ENCODE measurements at places on chromosomes 1 and 21. TPM values are rescaled to one million over a fixed set of nuclear protein-coding genes. Genes with fewer than 3 reads are reported as not detected.

DNA sequence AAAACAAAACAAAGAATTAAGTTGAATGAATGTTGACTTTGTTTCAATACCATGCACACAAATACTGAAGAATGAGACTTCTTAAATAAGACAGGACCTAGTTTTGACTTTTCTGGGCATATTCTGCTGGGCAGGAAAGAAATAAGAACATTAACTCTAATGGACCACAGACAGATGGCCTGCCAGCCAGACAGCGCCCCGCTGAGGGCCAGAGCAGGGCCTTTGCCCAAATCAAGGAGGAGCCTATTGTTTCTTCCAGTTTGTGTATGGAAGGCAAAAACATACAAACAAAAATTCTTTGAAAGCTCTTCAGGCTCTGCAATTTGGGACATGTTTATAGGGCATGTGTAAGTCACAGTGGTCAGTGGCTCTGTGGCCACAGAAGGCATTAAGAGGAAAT lies 44.4 kb upstream of the KIF26B start:
- DNase-seq: no peak

The KRTAP6-1 gene
- not detected for polyA plus RNA-seq

The ADORA1 gene
- 0.94 TPM for polyA plus RNA-seq

DNA sequence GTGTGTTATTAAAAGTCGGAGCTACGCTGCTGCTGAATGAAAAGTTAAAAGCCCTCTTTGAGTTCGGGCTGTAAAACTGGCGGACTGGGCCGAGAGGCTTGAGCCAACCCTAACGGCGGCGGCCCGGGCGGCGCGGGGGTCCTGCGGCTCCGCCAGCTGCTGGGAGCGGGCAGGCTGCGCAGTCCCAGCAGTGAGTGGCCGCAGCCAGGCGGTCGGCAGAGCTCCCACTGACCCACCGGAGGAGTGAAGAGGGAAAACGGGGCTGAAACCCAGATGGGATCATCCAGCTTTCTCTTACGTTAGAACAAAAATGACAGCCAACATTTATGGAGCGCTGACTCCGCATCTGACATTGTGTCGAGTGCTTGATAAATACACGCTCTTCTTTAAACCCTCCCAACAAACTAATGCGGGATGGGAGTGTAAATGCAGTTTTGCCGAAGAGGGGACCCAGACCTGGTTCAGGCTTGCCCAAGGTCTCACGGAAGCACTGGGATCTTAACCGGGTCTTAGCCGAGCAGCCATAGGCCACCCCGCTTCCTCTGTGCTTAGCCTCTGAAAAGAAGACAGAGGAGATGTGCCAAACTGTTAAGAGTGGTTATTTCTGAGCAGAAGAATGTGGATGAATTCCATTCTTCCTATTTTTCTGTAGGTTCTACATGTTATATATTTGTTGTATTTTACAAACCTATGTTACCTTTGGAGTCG lies 3.5 kb downstream of the GRHL3 start:
- no peak for DNase-seq

The LCE6A gene
- not detected for polyA plus RNA-seq

DNA sequence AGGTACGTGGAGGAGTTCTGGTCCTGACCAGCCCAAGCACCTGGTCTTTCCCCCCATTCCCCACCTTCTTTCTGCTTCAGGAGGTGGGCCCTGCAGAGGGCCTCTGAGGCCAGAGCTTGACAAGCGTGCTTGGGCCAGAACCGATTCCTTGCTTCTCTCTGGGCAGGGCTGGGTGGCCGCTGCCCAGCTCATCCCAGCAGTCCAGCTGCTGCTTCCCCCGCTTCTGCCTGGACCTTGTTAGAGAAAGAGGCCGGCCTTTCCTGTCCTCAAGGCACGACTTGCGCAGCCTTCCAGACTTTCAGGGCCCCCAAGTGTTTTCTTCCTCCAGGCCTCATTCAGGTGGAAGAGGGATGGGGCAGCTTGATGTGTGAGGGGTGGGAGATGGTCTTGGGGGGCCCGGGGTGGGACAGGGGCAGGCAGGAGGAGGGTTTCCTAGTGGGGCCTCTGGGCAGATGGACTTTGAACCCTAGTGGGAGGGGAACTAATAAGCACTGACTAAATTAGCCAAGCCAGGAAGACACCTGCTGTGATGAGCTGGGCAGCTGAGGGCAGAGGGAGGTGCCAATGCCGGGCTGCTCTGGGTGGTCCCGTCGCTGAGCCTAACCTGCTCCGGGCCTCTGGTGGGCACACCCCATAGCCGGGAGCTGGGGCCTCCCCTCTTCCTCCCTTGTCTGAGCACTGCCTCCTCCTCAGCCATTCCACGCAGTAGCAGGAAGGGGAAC lies 36.5 kb downstream of the ARHGEF10L start:
- no peak for DNase-seq

DNA sequence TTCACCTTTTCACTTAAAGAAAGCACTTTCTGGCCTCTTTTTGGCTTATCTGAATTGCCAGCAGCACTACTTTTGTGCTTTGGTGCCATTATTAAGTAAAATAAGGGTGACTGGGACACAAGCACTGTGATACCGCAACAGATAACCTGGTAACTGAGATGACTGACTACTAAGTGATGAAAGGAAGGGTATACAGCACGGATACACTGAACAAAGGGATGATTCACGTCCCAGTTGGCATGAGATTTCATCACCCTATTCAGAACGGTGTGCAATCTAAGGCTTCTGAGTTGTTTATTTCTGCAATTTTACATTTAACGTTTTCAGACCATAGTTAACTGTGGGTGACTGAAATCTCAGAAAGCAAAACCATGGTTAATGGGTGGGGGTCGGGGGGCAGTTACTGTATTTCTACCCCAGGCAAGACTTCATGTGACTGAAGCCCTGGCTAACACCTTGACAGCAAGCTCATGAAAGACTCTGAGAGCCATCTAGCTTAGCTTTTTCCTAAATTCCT lies 102.8 kb downstream of the CLIC6 start:
- peak; percentile 57 for DNase-seq

GRCh38 chr1:102693345-102693744 lies 415.0 kb downstream of the COL11A1 start:
- no peak for DNase-seq

DNA sequence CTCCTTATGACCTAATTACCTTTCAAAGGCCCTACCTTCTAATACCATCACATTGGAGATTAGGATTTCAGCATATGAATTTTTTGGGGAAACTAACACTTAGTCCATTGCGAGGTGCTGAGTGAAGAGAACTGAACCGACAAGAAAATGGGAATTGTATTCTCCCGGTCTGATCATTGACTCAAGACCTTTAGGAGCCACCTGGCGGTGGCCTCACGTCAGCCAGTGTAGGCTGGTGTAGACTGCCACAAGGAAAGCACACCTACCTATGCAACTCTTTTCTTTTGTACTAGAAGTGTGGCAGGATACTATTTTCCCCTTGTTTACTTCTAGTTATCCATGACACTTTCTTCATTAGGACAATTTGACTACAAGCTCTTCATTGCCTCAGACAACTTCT lies 333.5 kb upstream of the B3GALT2 start:
- no peak for DNase-seq

- no peak for DNase-seq
Observed at GRCh38 chr1:102531036-102531435, 534.3 kb upstream of the OLFM3 start.

- DNase-seq: no peak
Observed at GRCh38 chr1:166888373-166889111, 12.5 kb upstream of the TADA1 start.

The TMEM200B gene
- 0.18 TPM for polyA plus RNA-seq

The CASQ2 gene
- not detected for polyA plus RNA-seq

DNA sequence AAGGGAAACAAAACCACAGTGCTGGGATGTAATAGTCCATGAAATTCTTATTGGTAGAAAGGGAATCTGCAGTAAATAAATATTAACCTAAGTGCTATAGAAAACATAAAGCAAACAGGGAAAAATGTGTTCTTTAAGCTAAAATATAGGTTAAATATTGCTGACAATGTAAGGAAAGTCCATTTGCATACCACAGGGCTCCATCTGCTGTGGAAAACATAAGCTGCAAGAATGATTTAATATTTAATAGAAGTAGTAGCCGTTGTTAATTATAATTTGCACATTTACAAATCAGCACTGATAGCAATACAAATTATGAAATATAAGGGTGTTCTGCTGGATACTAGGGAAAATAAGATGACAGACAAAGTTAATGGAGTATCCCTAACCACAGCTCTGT lies 444.9 kb upstream of the PKN2 start:
- DNase-seq: no peak

The CNTN2 gene
- polyA plus RNA-seq: not detected

- no peak for DNase-seq
Observed at GRCh38 chr1:231971397-231972110, 345.0 kb downstream of the DISC1 start.

DNA sequence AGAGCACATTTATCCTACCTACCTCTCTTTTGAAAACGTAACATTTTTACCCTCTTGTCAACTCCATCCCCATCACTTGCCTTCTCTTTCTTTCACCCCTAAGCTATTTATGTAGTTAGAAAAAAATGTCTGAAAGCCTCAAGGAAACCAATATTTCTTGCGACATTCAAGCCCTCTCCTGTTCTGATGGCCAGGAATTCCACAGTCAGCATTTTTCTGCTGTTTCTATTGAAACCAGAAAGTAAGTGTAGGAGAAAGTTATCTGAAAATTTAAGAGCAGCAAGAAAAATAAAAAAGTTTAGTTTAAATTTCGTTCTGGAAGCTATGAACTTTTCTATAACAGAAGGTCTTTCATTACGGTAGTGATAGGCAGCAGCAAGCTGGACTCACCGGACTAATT lies 247.6 kb upstream of the PBX1 start:
- no peak for DNase-seq
